ENCODE measurements at places on chromosomes 3 and 15.

DNA sequence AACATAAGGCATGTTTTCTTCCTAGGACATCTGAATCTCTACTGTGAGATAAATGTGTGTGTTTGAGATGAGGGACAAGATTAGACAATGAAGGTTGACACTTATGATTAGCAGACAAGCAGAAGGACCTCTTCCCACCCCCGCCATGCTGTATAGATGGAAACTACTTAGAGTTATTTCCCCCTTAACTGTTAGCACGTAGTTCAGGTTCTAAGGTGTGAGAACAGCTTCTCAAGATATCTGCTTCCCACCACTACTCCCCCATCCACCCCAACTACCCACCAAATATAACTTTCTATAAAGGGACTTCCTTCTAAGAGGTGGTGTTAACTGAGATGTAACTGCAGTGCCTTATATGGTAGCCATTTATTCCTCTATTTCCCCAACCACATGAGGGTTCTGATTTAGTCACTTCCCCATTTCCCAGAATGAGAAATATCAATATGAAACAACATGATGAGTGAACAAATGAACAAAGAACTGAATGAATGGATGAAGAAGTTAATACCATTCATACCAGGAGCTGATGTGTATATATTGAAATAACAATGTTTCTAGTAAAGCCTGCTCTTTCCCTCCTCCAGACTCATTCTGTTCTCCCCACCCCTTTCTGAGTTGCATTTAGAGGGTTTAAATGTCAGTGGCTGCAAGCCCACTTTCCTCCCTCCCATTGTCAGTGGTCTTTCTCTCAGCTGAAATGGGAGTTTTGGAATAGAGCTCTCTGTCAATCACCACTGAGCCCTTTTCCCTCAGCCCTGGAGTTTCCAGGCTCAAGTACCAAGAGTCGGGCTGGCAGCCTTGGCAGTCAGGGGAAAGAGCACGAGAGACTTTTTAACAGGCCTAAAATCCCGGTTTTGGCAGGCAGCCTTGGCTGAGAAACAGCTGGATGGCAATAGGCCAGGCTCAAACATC, 7.7 kb upstream of the RFTN1 start:
- DNase-seq, result no peak

- DNase-seq, result no peak
Measured at GRCh38 chr15:76393614-76394013, 57.0 kb downstream of the ISL2 start.

DNA sequence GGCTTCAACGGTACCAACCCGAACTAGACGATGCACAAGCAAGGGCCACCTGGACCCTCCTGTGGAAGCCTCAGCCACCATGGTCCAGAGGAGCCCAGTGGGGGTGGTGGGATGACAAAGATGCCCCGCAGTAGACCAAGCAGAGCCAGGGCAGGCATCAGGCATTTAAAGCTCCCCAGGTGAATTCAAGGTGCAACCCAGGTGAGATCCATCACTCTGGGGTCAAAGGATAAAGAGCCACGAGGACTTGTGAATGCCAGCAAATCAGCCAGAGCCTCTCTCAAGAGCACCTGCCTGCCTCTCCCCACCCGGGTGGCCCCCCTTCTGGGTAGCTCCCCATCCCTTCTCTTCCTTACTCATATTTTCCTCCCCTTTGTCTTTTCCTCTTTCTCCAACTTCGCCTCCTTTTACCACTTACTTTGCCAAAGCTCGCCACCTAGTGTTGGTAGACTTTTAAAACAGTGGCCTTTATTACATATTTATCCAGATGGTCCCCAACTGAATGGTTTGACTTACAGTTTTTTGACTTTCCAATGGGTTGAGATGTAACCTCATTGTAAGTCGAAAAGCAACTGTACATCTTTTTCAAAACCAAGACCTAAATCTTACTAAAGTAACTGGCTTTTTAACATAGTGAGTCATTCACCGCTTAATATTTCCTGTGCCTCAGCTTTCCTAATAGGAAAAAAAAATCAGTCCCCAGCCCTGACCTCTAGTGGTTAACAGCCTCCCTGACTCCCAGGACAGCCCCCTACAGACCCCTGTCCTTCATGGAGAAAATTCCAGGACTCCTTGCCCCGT, 18.8 kb downstream of the PLA2G4F start:
- no peak for DNase-seq

DNA sequence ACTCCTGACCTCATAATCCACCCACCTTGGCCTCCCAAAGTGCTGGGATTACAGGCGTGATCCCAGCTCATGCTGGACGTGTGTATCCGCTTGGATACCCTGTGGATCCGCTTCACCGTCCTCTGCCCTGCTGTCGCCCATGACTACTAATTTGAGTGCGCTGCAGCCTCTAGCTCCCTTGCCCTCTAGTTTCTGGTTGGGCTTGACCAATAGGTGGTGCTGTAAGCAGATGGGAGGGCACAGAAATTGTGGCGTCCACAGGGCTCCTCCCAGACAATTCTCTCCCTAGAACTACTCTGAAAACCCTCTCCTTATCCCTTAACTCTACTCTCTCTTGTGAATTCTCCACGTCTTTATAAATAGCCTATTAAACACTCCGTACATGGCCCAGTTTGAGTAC, 36.2 kb downstream of the ZPLD1 start:
- DNase-seq, result no peak

DNA sequence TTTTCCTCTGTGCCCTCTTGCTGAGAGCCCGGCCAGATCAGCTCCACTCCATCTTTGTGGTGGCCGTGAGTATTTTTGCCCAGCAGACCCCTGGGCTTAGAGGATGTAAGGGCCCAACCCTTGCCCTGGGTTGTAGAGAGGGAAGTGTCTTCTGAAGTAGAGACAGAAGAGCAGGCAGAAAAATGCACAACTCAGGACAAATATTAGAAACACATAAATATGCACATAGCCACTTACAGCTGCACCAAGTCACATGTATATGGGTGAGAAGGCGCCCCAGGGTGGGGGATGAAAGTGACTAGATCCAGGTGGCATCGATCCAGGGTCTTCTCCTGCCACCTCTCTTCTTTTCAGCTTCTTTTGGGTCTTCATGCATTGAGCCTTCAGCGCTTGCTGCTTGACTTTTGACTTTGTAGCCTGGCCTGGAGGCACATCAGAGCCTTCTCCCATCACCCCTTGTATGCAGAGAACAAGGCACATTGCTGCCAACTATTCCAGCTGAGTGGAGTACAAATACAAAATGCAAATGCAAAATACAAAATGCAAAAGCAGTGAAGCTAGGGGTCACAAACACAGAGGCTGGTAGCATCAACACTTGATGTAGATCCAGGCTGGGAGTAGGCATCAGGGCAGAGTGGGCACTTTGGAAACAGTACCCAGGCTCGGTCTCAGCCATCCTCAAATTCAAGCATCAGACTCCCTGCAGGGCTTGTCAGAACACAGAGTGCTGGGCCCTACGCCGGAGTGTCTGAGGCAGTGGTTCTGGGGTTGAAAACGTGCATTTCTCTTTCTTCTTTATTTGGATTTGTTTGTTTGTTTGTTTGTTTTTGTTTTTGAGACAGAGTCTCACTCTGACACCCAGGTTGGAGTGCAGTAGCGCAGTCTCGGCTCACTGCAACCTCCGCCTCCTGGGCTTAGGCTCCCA, 133.0 kb downstream of the ASB7 start:
- DNase-seq, result no peak

GRCh38 chr15:58430224-58430787, 1.5 kb upstream of the LIPC start:
- DNase-seq, result no peak

- peak; percentile 32 for DNase-seq
Measured at GRCh38 chr3:51681453-51681852, 10.4 kb downstream of the TEX264 start.

GRCh38 chr15:40456738-40457137, 14.0 kb upstream of the CHST14 start:
- DNase-seq, result no peak

- no peak for DNase-seq
Measured at GRCh38 chr15:60804551-60804950, 325.6 kb upstream of the ICE2 start.

DNA sequence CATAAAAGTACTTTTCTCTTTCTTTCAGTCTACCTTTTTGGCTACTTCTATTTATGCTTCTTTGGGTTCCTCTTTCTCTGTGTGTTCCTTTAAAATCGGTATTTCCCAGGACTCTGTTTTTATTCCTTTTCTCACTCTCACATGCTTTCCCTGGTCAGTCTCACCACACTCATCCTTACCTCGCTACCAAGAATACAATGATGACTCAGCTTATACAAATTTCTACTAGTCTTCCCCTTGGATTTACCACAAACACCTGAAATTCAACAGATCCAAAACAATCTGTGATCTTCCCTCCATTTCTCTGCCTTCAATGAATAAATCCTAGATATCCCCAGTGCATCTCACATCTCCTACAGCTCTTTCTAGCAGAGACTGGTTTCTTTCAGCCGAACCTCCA, 52.9 kb downstream of the TUBGCP4 start:
- DNase-seq, result no peak

DNA sequence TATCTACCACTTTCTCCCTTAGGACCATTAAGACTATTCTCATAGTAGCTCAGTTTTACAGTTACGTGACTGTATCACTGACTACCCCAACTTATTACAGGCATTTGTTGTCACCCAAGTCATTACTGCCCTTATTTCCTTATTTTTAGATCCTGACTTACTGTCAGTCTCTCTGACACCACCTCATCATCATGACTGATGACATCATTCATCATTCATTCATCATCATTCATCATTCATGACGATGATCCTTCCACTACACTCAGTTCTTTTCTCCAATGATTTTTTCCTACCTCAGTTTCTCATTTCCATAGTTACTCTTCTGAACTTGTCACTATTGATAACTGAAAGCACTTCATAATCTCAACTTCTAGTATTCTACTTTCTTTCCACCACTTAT, 83.8 kb downstream of the ADAM10 start:
- DNase-seq, result no peak

DNA sequence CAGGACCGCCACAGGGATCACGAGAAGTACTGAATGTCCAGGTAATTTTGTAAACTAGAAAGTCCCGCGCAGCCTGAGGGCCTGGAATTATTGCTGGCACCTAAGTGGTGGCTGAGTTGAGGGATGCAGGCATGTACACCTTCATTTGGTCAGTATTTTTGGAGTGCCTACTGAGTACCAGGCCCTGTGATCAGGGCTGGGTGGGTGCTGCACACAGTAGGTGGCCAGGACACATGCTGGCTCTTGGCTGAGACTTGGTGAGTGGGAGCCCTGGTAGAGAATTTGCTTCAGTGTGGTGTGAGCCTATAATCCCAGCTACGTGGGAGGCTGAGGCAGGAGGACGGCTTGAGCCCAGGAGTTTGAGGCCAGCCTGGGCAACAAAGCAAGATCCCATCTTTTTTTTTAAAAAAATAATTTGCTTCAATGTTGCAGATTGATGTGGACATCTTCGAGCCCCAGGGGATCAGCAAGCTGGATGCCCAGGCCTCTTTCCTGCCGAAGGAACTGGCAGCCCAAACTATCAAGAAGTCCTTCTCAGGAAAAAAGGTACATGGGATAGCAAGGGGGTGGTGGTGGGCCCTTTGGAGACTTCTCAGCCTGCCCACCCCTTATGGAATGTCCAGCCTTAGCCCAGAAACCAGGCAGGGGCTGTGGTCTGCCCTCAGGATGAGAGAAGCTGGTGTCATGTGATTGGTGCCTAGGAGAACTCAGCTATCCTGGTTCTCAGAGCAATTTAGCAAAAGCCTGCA, 2.6 kb downstream of the ITIH1 start:
- no peak for DNase-seq

- DNase-seq, result no peak
Measured at GRCh38 chr15:25469377-25469776, 30.6 kb upstream of the UBE3A start.

DNA sequence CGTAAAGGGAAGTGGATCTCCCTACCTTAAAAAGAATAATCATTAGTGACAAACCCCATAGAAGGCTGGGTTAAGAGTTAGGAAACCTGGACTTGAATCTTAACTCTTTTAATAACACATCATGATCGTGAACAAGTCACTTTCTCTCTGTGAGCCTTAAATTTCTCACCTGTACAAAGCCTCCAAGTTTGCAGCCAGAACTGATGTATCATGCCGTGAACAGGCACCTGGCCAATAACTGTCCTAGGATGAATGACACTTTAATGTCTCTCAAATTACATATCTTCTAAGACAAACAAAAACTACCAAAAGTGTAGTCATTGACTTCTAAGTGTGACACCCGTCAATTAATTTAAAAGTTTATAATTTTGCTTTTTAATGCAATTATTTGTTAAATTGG, 3.9 kb downstream of the UPK1B start:
- DNase-seq, result no peak

DNA sequence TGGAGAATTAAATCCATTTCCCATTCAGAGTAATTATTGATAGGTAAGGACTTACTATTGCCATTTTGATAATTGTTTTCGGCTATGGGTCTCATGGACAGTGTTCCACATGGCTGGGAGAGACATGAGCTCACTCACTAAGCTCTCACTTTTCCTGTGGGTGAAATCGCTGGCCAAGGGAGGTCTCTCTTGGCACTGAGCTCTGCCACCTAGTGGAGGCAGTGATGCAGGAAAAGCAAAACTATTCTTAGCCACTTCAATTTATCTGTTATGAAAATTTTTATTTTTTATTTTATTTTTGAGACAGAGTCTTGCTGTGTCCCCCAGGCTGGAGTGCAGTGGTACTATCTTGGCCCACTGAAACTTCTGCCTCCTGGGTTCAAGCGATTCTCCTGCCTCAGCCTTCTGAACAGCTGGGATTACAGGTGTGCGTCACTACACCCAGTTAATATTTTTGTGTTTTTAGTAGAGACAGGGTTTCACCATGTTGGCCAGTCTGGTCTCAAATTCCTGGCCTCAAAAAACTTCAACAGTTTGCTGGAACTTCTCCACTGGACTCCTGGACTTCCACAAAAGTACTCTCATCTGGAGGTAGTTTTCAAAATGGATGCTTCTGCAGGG, 4.7 kb upstream of the RNF13 start:
- DNase-seq, result peak; percentile 27

GRCh38 chr3:56885879-56886278, 84.1 kb upstream of the ARHGEF3 start:
- DNase-seq, result no peak

DNA sequence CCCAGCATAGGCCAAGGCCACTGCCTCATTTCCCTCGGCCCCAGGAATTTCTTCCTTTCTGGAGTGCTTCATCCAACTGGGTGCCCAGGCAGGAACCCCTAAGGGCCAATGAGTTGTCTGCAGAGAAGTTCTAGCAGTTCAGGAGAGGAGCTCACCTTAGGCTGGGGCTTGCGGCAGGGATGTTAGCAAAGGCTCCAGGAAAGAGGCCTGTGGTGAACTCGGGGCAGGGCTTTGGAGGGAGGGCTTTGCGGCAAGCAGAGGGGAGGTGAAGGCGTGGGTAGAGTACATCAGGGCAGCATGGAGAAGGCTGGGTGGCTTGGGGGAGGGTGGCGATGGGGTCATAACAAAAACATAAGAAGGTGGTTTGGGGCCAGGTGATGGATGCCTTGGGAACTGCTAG, 1.1 kb downstream of the GHRL start:
- DNase-seq, result no peak

- no peak for DNase-seq
Measured at GRCh38 chr3:10366651-10367101, 45.8 kb upstream of the SEC13 start.

GRCh38 chr3:41164777-41165176, 34.5 kb upstream of the CTNNB1 start:
- DNase-seq, result no peak

GRCh38 chr3:127165694-127166485, 27.0 kb upstream of the PRR23E start:
- no peak for DNase-seq

Data from stimulated activated CD8-positive, alpha-beta memory T cell treated with anti-CD3 and anti-CD28 coated beads, Interleukin-4, amount 100 ng/mL, for 4 hours (primary cell).